Tongue (tissue), 3 donors: ENCODE measurements at places on chromosomes 7 and 10.
A peak's percentile ranks its signal among the peaks of the same experiment; 100 is the strongest.

DNA sequence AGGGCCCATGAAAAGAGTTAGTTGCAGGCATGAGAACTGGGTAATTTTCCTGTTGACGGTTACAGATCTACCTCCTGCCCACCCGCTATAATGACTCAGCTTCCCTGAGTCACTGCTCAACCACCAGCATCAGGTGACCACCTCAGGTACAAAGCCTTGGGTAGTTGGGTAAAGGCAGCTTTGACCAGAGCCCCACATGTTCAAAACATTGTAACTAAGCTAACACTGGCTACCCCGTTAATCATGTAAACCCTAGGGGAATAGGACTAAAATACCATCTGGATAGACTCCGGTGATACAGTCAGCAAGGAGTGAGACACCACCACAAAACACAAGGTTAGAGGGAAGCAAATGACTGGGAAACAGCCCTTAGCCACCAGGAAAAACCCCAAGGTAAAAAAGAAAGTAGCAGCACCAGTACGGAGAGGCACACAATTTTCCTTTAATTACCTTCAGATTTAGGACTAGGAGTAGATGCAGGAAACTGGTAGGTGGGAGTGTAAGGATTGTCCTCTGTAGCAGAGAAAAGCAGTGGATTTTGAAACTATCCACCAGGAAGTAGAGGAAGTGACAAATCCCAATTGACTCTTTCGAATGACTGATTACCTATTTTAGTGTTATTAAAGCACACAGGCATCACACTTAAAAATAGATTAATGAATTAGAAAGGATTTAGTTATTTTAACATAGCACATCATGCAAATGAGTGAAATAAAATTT is 103.5 kb upstream of the PDLIM1 start:
- no peak for DNase-seq

GRCh38 chr10:98832196-98832595 is 385.5 kb upstream of the HPS1 start:
- DNase-seq: peak; percentile 57

DNA sequence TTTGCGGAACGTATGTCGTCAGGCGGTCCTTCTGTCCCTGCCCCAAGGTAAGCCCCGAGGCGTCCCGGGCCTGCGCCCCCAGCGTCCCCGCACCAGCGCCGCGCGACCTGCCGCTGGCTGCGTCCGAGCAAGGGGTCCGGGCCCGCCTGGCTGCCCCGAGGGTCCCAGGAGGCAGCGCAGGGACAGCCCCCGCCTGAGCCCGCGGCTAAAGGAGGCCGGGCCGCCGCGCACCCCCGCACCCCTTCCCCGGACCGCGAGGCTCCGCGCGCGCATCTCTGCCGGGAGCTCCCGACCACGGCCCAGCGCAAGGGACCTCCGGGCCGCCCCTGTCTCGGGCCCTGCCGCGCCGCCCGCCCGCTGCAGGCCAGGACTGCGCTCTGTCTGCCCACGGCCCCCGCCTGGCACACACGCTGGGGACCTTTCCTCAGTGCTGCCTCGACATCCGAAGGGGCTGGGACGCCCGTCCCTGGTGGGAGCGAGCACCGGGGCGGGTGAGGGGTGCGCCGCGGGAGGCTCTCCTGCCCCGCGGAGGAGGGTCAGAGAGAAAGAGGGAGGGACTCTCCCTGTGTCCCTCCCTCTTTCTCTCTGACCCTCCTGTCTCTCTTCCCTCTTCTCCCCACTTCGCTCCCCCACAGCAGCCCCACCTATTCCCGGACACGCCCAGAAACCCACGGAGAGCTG is 25.0 kb downstream of the SHH start:
- no peak for DNase-seq

DNA sequence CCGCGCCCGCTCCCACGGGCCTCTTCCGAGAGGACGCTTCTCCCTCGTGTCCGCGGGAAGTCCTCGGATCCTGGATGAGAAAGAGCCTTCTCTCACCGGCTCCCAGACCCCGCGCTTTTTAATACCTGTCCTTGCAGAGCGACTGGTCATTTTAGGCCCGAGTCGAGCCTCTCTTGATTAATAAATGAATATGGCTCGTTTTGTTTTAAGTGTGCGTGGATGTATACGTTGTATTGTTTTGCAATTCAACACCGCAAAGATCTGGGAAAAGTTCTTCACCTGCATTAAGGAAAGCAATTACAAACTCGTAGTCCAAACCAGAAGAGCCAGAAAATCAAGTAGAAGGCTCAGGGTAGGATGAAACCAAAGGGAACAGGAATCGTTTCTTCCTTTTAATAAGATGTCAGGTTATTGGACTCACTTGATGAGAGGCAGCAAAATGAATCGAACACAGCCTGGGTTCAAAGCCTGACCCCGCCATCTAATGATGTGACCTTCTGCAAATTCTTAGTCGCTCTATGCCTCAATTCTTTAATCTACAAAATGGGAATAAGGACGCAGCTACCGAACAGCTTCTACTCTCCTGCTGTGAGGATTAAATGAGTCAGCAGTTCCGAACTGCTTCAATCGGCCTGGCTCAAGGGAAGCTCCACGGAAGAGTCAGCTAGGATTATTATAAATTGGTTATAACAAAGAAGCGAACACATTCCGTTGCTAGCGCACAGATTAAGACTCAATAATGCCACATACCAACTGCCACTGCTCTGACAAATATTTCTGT is 277.8 kb upstream of the NEBL start:
- DNase-seq: peak; percentile 41

GRCh38 chr10:69070951-69071350 is 17.0 kb upstream of the SRGN start:
- no peak for DNase-seq

DNA sequence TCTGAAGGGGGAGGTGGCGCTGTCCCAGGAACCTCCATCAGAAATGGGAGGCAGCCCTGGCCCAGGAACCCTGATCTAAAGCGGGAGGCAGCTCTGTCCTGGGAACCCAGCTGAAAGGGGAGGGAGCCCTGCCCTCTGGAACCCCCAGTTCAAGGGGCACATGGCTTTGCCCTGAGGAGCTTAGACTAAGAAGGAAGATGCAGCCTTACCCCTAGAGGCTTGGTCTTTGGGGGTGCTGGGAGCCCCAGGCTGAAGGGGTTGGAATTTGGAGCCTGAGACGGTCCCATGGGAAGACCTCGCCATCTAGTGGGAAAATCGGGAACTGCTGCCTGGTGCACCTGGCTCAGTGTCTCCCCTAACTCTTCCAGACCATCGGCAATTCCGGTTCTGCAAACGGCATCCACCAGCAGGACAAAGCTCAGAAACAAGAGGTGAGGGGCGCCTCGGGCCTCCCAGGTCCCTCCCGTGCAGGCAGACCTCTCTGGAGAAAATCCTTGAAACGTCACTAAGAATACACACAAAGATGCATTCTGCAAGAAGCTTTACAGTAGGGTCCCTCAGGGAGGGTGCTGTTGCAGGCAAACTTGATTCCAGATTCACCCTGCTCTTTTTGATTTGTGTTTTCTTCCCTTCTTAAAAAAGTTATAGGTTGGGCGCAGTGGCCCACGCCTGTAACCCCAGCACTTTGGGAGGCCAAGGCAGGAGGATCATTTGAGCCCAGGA is 52.4 kb upstream of the GTF2IRD1 start:
- DNase-seq: peak; percentile 83

- no peak for DNase-seq
Observed at GRCh38 chr7:7114575-7115291, 67.6 kb upstream of the C1GALT1 start.

DNA sequence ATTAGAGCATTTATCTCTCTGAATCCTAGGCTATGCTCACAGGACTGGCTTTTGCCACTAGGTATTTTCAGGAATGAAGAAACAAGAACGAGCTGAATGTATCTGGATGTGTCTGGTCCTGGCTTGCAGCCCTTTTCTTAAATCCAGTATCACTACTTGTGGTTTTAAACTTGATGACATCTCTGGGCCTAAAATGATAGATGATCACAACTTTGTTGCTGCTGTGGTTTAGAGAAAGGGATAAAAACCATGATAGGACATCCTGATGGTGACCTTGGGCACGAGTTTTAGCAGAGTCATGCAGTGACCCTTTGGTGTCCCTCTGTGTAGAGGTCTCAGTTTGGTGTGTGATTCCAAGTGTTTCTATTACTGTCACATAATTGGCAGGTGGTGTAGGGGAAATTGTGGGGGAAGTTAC is 31.7 kb upstream of the SEMA3C start:
- peak; percentile 31 for DNase-seq

DNA sequence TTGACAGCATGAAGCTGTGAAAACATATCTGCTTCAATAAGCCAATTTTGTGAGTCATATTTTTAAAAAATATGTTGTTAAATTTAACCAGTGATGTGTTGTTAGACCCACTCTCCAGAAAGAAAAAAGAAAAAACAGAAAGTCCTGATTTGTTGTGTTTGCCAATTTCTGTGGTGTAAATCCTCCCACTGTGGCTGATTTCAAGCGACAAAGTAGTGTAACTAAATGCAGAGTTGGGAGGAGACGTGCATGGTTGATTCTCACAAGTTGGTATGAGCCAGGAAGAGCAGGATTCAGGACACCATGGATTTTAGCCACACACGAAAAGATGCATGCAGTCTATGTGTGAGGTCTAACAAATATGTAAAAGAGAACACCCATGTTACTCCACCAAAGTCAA is 139.1 kb downstream of the CCDC3 start:
- no peak for DNase-seq

- DNase-seq: no peak
Observed at GRCh38 chr7:96100737-96101136, 221.2 kb downstream of the SLC25A13 start.

- DNase-seq: no peak
Observed at GRCh38 chr7:9391221-9391620, 957.8 kb downstream of the NXPH1 start.

DNA sequence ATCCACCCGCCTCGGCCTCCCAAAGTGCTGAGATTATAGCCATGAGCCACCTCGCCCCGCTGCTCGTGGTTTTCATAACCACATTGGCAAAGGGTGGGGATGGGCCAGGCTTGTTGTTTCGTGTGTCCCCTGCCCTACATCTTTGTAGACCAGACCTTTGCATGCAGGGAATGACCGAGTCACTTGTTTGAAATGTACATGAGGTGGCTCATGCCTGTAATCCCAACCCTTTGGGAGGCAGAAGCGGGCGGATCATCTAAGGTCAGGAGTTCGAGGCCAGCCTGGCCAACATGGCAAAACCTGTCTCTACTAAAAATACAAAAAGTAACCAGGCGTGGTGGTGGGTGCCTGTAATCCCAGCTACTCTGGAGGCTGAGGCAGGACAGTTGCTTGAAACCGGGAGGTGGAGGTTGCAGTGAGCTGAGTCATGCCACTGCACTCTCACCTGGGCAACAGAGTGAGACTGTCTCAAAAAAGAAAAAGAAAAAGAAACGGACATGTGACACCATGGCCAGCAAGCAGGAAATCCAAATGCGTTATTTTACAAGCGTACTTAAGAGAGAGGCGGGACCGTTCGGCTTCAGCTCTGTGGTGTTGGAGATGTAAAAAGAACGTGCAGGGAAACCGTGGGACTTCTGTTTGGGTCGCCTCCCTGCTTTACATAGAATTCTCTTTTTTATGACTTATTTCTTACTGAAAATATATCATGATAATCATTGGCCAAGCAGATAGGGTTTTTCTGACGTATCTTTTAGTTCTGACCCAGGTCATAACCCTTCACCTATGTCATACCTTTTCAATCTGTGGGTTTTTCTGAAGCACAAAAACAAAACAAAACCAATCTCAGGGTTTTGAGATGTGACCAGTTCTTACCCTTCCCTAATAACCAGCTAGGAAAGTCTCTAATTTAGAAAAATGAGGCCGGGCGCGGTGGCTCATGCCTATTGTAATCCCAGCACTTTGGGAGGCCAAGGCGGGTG is 45.1 kb downstream of the WIPI2 start:
- no peak for DNase-seq

DNA sequence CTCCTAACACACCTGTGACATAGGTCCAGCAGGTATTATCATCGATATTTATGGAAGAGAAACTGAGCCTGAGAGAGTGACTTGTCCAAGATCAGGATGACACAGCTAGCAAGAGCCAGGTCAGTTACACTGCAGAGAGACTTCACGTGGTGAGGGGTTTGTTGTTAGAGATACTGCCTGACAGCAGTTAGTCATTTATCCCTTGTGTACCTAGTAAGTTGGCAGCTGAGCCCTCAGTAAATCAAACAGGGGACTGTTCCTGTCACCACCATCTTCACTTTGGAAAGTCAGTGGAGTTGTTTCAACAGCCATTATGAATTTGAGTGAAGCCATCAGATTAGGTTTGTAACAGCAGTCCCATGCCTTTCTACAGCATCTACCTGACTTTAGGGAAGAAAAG is 87.5 kb upstream of the GATA3 start:
- no peak for DNase-seq
